ENCODE measurements at places on chromosomes 12 and 14.

GRCh38 chr12:131458048-131458374 is 252.9 kb upstream of the SFSWAP start:
- DNase-seq: no peak

- DNase-seq: peak; percentile 15
These were observed 93.9 kb upstream of the OVCH1 start for GRCh38 chr12:29591140-29592020.

- DNase-seq: no peak
These were observed 179.2 kb upstream of the EGLN3 start for GRCh38 chr14:34129927-34130552.

DNA sequence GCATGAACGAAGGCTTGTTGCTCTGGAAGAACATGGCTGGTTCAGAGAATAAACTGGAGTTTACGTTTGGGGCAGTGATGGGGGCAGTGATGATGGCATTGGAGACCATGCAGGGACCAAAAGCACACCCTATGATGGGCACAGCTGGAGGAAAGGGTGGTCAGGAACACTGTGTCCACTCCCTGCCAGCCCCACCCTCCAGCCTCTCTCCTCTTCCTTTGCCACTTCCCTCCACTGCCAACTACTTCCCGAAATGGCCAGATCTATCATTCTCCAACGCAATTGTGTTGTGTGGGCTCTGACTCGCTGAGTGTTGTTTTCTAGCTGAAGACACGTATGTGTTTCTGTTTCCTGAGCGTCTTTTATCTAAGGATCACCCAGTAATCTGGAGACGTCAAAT is 39.3 kb upstream of the GSG1 start:
- DNase-seq: no peak

DNA sequence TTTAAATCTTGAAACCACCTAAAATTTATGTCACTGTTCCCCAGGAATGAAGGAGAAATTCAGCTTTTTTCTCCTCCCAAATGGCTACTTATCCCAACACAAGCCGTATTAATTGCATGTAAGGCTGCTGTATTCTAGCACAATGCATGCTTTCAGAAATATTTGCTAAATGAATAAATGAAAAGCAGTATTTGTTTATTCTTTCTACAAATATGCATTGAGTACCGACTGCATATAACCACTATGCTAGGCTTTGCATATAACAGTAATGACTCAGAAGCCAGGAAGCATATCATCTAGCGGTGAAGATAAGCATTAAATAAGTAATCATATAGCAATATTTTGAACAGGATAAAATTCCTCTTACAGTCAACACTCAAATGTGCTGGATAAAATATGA is 5.7 kb upstream of the LRR1 start:
- no peak for DNase-seq

DNA sequence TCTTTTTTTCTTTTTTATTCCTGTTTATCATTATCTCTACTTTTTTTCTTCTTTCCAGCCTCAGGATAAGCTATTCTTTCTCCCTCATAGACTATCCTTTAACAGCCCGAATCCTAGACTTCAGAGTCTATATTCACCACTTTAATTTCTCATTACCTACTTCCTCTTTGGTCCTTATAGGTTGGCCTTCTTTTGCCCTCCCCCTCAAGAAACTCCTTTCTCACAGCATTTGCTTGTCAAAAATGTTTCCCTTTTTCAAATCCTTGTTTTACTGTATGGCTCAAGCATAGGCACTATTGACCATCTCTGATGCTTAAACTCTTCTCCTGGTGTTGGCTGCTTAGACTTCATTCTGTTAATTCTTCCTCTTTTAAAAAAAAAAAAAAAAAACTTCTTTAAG is 52.5 kb downstream of the KIAA0586 start:
- DNase-seq: no peak

GRCh38 chr12:1835211-1836131 is 15.1 kb downstream of the LRTM2 start:
- DNase-seq: no peak

DNA sequence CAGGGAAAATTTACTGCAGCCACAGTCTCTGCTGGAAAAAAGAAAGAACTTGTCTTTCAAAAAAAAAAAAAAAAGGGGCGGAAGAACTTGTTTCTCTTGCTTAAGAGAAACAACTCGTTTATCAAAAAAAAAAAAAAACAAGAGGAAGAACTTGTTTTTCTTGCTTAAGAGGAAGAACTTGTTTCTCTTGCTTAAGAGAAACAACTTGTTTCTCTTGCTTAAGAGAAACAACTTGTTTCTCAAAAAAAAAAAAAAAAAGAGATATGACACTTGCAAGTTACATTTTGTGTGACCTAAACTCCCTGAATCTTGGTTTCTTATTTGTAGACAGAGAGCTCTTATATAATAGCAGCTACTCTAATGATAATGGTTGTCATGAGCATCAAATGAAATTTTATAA is 44.7 kb upstream of the USP15 start:
- DNase-seq: no peak

DNA sequence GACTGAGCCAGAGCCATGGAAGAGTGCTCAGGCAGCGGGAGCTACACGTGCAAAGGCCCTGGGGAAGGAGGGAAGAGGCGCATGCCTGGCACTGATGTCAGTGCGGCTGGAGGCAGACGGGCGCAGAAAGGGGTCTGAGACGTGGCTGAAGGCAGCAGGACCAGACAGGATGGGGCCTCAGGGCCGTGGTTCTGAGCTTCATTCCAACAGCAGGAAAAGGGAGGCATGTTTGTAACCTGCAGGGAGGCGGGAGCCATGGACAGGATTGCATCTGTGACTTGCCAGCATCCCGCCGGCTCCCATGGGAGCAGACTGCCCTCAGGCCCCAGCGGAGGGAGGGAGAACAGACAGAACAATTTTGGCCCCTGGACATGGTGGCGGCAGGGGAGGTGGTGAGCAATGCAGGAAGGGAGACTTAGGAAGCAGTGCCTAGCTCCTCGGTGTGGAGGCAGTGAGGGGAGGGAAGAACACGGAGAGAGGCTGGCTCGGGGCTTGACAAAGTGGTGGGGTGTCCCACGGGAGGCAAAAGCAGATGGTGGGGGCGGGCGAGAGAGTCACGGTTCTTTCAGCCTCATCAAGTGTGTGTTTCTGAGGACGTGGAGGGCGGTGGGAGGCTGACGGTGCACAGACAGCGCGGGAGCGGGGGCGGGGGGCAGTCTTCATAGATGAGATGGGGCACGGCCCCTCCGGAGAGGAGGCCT is 33.3 kb upstream of the INF2 start:
- DNase-seq: no peak

- DNase-seq: no peak
These were observed 1052.4 kb downstream of the BCL11B start for GRCh38 chr14:98219638-98220037.

DNA sequence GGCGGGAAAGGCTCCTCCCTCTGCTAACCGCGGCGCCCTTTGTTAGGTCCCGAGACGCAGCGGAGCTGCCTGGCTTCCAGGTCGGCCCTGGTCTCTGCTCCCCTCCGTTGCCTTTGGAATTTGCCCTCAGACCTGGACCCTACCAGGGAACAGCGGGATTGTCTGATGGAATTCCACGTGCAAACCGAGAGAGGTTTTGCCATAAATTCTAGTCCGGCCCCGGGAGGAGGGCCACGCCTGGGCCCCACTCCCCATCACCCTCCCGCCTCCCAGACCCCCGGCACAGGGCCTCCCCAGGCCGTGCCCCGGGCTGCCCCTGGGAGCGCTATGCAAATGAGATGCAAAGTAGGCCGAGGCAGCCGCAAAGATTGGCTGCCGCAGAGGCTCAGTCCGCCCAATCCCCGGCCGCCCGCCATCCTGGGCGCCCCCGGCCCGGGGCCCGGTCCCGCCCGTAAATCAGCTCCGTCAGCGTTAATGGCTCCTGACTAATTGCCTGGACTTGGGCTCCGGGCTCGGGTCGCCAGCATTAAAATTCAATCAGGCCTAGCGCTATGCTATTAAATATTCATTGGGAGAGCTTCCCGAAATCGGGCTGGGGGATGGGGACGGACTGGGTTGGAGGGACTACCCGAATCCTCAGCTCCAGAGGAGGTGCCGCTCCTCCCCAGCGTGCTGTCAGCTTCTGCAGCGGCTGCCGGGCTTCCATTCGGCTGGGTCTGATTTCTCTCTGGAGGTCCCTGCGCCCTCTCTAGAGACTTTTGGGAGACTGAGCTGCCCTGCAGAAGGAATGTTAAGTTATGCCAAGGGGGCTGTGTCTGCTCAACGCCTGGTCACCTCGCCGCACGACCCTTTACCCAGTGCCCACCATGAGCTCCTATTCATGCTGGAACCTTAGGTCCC is 15.7 kb upstream of the FIGNL2 start:
- DNase-seq: no peak

DNA sequence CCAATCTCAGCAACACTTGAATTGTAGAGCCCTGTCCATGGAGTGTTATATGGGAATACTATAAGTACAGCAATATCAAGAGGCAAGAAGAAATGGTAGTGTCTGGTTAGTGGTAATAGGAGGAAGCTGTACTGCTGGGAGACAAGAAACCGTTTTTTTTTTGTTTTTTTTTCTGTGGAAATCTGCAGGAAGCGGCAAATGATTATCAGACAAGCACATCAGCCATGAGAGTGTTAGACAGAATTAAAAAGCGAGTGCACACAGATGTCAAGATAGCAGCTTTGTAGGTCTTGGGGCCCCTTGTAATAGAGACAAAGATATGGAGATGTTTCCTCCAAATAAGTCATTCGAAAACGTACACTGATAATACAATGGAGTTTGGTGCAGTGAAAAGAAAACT is 6.7 kb downstream of the TESPA1 start:
- DNase-seq: no peak

GRCh38 chr12:77222336-77222735 is 157.0 kb upstream of the E2F7 start:
- DNase-seq: no peak

DNA sequence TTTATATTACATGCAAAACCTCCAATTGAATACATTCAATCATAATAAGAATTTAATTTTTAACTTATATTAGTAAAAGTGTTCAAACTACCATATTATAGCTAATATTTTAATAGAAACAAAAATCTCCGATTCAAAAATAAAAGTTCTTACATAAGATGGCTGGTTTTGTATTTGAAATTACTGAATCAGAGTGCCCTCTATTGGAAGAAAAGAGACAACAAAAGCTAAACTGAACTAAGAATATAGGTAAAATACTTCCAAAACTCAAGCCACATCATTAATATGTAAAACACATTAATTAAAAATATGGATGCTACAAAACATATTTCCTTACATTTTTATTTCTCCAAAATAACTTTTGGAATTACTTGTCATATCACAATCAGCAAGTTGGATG is 120.3 kb downstream of the GARIN6 start:
- no peak for DNase-seq

DNA sequence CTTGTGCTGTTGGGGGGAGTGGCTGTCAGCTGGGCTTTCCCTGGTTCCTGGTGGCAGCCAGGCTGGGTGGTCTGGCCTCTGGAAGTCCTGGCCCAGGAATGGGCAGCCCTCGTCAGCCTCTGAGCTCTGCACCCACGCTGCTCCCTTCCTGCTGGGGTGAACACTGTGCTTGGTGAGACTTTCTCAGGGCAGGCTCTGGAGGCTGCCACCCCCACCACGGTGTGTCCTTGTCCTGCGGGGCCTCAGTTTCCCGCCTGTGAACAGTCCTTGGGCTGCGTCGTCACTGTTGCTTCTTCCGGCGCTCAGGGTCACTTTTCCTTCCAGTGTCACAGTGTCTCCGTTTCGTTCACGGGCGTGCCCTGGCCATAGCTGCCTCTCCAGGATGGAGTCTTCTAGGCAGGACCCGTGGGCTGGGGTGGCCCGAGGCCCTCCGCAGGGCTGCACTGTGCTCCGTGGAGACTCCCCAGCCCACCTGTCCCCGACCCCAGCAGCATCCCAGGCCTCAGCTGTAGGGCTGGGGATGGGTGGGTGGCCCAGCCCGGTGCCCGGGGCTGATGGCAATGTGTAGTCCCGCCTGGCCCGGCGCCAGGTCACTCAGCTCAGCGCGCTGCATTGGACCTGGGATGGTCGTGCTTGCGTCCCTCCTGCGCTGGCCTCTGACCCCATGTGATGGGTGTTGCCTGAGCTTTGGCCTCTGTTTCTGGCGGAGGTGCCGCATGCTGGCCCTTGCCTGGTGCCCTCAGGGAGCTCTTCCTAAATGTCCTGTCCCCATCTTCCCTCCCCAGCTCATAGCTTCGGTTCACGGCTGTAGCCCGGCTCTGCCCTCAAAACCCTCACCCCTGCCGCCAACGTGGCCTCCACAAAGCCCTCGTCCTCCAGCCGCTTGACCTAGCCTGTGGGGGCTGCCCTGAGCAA is 6.8 kb downstream of the KIF26A start:
- DNase-seq: no peak

DNA sequence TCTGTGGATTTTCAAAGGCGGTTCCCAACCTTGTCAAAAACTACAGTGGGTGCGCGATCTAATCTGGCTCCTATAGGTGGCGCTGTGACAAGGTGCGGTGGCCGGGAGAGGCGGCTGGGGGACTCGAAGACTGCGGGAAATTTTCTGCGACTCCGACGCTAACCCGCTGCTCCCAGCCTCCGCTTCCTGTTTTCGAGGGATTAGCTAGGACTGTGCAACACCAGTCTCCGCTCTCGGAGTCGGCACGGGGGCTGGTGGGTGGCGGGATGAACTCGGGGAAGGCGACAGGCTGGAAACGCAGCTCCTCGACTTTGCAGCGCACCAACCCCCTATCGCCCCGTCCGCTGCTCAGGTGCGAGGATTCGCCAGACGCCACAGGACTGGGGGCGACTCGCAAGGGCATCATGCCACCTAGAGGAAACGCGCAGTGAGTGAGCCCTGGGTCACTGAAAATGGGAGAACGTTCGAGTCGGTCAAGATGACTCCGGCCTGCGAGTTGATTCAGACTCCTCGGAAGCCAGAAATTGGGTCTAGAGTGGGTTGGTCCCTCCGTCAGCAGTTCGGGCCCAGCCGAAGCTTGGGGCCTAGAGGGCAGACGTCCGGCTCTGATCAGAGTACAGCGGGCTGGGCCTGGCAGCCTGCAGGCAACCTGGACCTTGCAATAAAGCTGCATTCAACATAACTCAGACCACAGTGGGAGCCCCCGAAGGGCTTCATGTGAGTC is 5.5 kb upstream of the PAX9 start:
- peak; percentile 47 for DNase-seq

Measured in RPMI8226 (cell line).